CD4-positive, alpha-beta T cell treated with Interleukin-4 for 4 hours (primary cell): ENCODE measurements at places on chromosomes 12 and 14.
A peak's percentile ranks its signal among the peaks of the same experiment; 100 is the strongest.

DNA sequence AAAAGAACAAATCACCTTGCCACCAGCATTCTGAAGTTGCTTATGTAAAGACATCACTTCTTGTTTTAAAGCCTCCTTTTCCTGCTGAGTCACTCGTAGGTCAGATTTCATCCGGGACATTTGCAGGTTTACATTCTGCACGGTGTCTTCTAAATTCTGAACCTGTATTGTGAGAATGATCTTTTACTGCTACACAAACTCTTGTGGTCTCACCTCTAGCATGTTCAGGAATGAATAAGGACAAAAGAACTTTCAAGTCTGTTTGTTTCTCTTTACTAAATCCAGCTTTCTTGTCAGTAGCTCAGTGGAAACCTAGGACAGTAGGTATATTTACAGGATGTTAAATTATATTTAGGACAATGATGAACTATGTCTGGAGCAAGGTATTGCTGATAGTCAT is 73.5 kb upstream of the SAV1 start:
- DNase-seq, result peak; percentile 21

DNA sequence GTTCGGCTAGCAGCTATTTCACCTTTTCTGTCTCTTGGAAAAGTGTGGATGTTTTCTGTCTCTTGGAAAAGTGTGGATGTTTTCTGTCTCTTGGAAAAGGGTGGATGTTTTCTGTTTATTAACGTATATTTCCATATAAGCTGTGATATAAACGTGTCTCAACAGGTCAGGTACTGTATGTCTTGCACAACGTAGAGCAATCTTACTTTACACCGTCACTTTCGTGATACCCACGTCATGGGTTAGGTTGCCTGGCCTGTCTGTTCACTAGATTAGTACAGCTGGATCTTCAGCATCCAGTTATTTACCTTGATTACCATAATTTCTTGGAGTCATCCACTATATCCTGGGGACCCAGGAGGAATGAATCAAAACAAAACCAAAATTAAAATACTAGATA is 14.1 kb downstream of the CLEC7A start:
- no peak for DNase-seq

DNA sequence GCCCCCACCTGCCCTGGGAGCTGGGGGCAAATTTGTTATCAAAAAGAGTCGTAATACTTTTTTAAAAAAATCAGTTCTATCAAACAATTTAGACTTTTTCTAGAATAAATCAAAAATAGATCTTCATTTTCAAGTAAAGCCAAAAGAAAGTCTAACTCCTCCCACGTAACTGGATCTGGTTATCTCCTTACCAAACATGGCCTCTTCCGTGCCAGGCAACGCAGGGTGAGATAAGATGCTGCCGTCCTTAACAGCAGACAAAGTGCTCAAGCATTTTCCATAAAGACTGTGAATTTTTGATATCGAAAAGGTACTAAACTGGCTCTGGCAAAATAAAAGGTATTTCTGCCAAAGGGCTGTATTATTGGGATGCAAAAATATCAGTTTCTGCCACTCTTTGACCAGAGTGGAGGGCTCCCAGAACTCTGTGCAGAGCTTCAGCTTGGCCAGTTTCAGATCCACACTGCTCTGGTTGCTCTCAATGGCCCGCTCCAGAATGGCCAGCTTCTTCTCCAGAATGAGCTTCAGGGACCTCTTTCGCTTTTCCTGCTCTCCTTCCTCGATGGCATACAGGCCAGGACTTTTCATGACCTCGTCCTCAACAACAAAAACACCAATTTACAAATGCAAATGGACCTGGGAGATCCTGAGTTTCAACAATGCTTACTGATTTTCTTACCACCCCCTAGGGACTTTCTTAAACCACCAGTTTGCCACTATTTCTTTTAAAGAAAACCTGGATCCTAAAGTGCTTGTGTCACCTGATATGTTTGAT is 29.0 kb downstream of the NRDE2 start:
- DNase-seq, result no peak

DNA sequence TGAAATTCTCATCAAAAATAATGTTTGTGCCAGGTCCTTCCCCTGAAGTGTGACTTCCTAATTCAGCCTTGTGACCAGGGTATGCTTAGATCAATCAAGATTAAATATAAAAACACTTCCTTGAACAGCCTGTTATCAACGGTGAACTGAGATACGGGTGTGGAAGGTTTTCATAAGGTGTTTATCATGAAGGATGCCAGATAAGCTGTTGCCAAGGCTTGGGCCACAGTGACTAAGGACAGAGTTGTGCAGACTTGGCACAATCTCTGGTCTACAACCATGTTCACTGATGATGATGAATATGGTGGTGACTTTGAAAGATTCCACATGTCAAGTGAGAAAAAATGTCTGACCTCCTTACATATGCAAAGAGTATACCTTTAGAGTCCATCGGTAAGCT is 51.3 kb upstream of the LIN7A start:
- DNase-seq, result no peak

DNA sequence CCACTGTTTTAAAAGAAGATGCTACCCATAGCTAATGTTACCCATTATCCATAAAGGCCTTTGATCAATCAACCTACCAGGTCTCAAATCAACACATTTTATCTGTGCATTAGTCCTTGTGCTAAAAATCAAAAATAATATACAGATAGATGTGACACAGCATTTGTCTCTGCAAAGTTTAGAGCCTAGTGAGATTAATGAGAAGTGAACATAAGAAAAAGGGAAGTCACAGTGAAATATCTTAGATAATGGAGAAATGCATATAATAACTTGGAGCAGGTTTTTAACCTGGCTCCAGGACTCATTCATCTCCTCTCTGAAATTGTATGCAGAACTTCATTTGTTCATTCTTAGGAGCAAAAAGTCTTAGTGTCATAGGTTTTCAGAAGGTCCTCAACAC is 7.2 kb downstream of the PDE3A start:
- DNase-seq, result no peak

- DNase-seq, result no peak
These were observed 325.1 kb downstream of the BCL11B start for GRCh38 chr14:98946940-98947339.

DNA sequence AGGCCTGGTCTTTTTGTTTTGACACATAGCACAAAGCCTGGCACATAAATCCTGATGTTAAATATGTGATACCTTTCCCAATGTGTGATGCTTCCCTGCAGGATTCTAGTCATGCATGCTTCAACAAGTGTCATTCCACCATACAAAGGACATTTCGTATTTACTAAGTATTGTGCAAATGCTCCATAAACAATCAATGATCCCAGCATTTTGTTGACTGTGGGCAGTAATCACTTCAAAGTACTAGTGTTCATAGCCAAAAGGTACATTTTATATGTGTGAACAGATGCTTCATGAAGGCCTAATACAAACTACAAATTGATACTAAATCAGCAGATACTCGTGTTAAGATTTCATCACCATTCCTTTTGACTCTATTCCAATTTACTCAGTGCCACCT is 4.4 kb downstream of the CCNB1IP1 start:
- no peak for DNase-seq

DNA sequence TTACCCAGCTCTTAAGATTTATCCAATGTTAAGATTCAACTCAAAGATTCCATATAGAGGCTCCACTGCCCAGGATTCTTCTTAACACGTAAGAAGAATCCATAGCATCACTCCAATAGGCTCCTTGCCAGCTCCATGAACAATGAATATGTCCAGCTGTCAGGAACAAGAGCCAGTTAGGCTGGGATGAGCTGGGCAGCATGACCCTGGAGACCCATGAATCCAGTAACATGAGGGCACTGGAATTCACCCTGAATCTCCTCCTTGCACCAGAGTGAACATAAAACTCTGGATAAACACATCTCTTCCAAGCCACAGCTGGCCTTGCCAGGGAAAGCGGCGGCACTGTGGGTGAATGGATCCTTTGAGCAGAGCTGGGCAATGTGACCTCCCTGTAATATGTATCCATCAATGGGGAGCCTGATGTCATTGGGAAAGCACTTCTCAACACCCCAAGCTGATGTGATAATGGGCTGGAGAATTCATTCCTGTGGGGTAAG is 24.4 kb upstream of the TC2N start:
- no peak for DNase-seq

DNA sequence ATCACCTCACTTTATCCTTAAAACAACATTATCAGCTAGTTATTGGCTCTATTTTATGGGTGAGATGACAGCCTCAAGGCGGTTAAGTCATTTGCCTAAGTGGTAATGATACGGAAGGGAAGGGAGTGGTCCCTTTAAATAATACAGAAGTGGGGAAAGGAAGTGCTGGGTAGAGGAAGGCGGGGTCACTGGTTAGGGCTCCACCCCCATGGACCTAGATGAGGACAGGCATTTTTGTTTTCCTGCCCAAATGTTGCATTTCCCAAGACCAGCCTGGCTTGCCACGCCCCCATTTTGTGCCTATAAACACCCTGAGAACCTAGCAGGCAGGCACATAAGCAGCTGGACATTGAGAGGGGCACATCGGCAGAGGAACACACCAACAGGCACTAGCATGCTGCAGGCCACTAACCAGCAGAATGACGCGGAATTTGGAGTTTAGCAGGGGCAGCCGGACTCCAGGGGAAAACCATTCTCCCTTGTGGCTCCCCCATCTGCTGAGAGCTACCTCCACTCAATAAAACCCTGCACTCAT is 100.9 kb downstream of the EPS8 start:
- peak; percentile 11 for DNase-seq
